ENCODE measurements at places on chromosomes 6 and 20.

DNA sequence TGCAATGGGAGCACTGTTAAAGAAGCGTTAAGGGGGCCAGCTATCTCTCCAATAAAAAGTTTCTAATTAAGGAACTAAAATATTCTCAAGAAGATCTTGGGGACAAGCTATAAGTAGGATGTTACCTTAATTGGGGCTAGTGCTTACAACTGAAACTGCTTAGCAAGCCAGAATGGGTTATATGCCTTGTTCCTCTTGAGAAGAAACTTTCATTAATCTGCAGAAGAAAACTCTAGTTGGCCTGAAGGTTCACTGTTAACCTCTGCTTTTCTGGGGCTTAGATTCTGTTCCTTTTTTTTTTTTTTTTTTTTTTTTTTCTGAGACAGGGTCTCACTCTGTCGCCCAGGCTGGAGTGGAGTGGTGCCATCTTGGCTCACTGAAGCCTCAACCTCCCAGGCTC lies 82.2 kb downstream of the BACH2 start:
- no peak for DNase-seq

GRCh38 chr6:24761193-24761835 lies 13.4 kb upstream of the GMNN start:
- DNase-seq, result no peak

DNA sequence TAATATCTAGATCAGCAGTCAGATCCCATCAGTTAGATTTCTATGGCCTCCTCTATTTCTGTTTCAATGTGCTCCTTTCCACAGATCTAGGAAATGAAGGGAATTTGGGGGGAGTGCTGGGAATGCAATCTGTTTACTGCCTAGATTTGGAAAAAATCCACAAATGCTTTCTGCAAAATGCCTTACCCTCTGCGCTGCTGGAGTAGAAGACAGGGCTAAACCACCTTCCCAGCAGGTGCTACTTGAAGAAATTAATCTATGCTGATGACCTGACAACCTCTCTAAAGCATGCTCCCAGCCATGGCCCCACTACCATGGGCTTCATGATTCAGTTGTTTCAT lies 46.2 kb downstream of the LY86 start:
- DNase-seq, result no peak

DNA sequence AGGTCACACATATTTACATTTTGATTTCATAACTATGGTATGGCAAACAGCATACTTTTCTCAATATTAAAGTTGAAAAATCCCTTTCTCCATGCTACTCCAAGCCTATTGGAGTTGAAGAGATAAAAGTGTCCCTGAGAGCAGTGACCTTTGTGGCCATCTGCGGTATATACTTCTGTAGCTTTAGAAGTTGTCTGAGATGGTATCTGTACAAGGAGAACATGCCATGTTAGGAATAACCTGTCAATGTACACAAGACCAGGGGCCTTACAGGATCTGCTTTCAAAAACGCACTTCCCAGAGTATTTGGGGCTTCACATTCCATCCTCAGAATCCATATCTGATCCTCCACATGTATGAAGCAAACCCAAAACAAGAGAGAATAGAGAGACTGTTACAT lies 226.7 kb downstream of the MEI4 start:
- no peak for DNase-seq

- no peak for DNase-seq
Observed at GRCh38 chr20:46900086-46900485, 5.4 kb downstream of the EYA2 start.

DNA sequence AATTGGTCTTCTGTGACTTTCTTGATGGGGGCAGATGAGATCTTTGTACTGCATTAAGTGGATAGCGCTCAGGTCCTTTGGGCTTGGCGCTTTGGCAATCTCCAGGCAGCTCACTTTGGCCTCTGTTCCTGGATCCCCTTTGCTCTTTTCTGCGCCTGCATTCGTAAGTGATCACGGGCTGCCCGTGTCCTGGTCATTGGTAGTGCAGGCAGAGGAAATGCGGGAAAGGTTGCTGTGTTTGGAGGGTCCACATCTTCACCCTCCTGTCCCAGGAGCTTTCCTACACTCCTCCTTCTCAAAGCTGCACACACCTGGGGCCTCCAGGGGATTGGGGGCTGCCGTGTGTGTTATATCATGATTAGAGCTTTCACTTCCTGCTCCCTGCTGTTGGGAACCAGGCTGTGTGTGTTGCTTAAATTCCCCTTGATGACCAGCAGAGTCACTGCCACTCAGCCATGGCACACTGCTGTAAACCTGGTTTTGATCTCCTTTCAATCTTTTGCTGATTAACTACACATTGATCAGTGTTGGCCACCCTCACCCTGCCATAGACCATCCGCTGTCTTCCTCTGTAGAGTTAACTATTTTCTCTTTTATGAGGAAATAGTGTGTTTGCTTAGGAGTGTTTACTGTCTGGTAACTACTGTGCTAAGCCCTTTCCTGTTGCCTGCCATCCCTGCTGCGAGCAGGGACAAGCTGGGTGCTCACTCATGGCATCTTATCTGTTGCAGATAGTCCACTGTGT lies 13.0 kb upstream of the SNHG17 start:
- DNase-seq, result no peak

DNA sequence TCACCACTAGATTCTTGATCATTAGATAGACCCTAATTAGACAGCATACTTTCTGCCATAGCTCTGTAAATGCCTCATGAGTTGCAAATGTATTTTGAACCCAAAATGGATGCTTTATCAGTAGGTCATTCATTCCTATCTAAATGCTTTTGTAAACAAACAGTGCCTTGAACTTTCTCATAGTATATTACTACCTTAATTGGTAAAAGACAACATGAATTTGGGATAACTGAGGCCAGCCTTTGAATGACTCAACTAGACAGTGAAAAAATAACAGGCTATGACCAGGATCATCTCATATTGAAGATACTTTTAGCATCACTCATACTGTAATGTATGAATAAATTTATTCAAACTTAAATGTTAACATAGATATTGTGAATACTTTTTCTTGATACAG lies 37.0 kb upstream of the PRL start:
- no peak for DNase-seq

DNA sequence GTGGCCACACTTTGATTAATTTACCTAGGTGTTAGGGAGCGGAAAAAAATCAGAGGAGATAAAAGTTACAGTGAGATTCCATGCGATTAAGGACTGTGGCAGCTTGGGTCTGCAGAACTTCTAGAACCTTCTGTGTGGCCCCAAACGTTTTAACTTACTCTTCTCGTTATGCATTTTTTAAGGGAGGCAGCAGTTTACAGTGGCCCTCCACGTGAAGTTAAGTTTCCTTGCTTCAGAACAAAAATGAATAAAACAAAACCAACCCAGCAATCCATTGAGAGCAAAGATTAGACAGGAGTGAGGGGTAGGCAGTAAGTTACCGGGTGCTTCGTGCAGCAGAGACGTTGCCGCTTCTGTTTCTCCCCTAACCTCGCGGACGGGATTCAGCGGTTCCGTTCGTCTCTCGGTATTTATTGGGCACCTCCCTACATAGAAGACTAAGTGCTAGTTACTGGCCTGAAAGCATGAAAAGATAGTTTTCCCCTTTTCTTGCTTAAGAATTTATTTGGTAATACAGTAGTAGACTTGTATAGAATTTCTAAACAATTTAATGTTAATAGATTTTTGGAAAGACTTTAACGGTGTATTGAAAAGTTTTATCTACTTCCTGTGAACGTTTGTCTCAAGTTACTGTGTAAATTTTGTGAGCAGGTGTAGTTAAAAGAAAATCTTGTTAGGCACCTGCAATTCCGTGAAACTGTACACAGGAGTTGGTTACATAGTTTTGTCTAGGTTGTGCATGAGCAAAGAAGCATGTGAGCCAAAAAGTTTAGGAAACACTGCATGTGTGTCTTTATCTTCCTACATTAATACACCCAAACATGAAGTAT lies 1.1 kb downstream of the BAG2 start:
- peak; percentile 22 for DNase-seq

GRCh38 chr6:31740397-31741223 lies 805 bp downstream of the MSH5 start:
- DNase-seq, result no peak

GRCh38 chr6:108568551-108569305 lies 8.0 kb downstream of the FOXO3 start:
- DNase-seq, result no peak

DNA sequence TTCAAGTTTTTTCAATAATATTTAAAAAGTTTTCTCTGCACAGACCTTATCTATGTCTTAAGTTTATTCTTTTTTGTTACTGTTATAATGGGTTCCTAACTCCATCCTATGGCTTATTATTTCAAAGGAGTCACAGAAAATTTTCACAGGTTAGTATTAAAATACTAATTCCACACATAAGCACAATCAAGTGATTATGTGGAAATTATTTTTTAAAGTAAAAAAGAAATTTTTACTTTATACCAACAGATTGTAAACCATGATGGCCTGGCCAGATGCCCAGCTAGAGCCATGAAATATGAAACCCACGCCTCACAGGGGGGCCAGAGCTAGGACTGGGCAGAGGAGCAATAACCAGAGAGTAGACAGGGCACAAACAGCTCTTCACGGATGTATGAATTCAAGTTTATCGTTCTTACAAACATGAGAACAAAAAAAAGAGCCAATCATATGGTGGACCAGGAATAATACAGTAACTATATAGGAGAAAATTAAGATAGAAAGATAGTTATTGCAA lies 34.0 kb downstream of the NUDT3 start:
- DNase-seq, result peak; percentile 66

DNA sequence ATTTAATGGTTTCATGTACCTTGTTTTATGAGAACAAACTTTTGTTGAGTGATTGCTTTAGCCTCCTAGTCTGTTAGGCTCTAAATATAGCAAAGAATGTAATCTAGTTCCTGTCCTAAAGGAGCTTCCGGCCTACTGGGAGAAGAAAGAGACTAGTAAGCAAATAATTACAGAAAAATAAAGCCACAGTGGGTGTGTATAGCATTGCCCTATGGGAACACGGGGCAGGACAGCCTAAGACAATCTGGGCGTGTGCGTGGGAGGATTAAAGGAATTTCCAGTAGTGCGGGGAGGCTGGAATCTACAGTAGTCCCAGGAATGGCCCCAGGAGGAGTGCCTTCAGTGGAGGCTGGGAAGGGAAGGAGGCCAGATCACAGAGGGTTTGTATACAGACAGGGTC lies 98.1 kb upstream of the AKAP12 start:
- DNase-seq, result no peak

- no peak for DNase-seq
Observed at GRCh38 chr6:24431045-24431451, 28.3 kb downstream of the MRS2 start.
